ENCODE measurements at places on chromosomes 7 and 10.

GRCh38 chr7:76372984-76373833 lies 14.4 kb upstream of the YWHAG start:
- no peak for DNase-seq

DNA sequence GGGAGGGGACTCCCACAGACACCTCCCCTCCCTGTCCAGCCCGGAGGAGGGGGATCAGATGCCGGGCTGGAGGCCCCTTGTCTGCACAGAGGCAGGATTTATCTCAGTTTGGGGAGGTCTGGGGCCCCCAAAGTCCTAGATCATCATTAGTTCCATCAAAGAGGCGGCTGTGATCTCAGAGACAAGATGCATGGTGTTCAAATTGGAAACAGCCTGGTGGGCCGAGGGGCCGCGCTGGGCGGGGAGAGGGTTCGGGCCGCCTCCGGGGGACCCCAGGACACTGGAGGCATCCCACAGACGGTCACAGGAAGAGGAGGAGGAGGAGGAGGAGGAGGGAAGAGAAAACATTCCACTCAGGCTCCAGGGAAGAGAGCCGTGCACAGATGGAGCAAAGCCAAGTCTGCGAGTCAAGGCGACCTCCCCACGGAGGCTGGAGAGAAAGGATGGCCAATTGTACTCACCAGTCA lies 69.5 kb upstream of the CUX1 start:
- DNase-seq: no peak

GRCh38 chr7:47080816-47081215 lies 501.1 kb downstream of the TNS3 start:
- DNase-seq: no peak

DNA sequence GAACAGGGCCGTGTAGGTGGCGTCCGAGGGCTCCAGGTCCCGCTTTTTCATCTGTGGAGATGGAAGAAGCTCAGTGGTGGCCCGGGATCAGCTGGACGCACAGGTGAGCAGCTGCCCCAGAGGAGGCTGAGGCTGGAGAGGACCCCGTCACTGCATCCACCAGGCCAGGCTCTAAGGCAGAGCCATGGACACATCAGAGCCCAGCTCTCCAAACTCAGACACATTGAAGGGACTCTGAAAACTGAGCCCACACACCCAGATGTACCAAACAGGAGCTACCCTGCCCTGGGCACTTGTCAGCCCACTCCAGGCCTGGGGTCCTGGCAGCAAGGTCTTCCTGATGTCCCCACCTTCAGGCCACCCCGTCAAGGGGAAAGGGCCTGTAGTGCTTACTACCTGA lies 8.8 kb downstream of the PTCD1 start:
- no peak for DNase-seq

Data from germinal center (tissue), 1 donor.